Omental fat pad (tissue), 4 donors: ENCODE measurements at places on chromosomes 3 and 15. TPM values are rescaled to one million over a fixed set of nuclear protein-coding genes. Genes with fewer than 3 reads are reported as not detected.

GOLGA6D gene
- total RNA-seq: not detected

FGF12 gene
- 3.1 TPM for total RNA-seq

MYH15 gene
- total RNA-seq: not detected

SNRPA1 gene
- total RNA-seq: 32.8 TPM

CD96 gene
- 5.0 TPM for total RNA-seq

ZNF197 gene
- total RNA-seq: 19.7 TPM

BCL2A1 gene
- 1.8 TPM for total RNA-seq

ABHD2 gene
- total RNA-seq: 53.3 TPM

CRYGS gene
- 3.7 TPM for total RNA-seq

DNA sequence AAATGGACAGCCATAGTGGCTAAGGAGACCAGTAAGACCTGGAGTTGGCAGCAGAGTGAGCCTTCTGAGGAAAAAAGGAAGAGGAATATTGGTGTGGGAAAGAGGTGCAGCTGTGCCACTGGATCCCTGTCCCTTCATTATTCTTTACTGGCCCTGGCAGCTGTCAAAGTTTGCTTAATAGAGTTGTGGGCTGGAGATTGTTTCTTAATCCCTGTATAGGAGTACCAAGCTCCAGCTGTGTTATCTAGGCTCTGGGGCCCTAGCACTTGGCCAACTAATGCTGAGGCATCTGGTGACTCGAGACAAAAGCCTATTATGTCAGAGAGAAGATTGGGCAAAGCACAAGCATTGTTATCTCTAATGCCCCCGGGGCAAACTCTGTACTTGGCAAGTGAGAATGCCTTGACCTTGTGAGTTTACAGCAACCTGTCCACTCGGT is 61.4 kb downstream of the ZNF609 start:
- no peak for DNase-seq

DNA sequence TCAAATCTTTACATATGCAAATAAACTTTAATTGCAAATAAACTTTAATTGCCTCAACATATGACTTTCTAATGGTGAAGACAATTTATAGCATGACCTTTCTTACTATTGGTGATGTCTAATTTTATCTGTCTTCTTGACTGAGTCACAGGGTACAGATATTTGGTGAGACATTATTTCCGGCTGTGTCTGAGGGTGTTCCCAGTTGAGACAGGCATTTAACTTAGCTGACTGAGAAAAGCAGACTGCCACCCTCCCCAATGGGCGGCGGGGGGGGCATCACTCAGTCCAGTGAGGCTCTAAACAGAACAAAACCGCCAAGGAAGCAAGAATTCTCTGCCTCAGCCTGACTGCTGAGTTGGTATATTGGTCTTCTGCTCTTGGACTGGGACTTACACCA is 160.0 kb downstream of the TBL1XR1 start:
- DNase-seq: no peak

DNA sequence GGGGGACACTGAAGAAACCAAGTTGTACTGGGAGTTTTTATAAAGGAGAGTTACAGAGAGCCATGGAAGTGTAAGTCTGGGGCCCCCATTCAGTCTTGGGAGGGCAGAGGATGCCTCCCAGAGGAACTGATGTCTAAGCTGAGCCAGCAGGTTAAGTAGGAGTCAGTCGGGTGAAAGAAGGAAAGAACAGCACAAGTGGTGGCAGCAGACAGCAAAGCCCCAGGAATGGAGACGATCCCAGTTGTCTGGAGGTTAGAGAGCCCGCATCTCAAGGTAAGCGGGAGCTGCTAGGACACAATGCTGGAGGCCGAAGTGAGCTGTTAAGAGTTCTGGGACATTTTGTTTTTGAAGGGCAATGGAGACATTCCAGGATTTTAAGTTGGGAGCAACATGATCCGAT is 88.8 kb downstream of the TAMM41 start:
- DNase-seq: no peak

DNA sequence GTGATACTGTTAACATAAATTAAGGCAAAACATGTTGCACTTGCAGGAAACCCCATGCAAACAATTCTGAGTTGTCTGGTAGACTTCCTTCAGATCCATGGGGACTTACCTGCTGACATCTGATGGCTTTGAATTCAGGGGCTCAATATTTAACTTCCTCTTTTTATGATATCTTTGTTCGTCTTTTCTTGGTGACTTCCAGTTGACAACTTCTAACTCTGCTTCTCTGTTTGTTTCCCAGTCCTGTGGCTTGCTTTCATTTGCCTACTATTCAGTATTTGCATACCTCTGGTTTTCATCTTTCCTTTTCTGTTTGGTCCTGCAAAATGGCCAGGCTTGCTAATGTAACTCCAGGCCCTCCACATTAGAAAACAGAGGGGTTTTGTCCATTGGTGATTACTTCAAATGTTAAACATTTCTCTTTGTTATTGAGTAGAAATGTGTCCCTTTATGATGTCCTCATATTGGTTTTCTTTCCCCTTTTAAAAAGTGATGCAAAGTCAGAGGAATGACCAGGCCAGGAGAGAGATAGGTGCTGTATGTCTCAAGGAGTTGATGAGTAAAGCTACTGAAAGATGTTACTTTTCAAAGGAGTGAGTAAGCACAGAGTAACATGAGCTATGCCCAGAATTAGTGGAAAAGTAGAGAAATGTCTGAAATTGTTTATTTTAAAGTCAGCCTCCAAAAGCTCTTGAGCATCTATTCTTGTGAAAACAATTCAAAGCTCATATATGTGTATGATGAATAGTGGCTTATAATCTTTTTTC is 335.9 kb downstream of the LPP start:
- DNase-seq: no peak

DNA sequence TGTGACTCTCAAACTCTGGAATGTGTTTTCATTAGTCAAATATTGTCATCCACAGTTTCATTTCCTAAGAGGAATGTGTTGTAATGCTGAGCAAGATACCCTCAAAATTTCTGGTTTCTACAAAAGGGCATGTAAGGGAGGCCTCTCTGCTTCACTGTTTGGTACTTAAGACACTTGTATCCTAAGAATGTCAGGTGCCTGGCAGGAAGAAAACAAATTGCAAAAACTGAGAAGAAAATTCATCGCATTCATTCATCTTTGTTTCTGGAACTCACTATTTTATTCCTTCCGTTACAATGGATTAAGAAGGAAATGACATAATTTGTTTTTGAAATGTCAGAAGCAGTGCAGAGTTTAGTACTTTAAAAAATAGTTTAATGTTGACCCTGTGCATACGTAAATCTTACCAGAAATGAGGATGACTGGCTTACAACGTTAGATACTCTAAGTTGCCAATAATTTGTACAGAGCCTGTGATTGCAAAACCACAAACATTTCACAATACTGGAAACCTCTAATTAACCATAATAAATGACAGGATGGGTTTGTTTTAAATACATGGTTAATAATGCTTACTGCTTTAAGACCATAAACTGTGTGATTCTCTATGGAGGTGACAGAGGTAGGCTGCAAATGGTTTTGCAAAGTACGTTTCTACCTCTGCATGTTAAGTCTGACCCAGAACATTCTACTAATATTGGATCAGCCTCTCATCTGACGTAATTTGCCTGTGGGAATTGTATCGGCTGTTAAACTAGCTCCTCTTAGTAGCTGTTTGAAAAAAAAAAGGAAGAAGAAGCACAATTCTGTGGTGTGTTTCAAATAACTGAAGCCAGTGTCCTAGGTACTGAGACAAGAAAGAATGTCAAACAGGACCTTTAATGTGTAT is 477.8 kb downstream of the RBMS3 start:
- DNase-seq: no peak

DNA sequence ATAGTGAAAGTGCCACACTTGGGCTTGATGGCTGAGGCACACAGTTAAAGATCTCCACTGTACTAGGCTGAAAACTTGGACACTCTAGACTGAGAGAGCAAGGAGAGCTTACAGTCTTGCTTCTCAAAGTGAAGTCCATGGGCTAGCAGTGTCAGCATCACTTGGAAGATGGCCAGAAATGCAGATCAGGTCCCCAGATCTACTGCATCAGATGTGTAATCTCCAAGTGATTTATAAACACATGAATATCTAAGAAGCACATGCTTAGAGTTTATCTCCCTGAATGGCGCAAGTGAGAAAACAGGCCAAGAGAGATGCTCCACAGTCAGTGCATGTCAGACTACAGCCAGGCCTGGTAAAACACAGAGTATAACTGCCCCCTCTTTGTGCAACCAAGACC is 308.6 kb downstream of the CLSTN2 start:
- no peak for DNase-seq

DNA sequence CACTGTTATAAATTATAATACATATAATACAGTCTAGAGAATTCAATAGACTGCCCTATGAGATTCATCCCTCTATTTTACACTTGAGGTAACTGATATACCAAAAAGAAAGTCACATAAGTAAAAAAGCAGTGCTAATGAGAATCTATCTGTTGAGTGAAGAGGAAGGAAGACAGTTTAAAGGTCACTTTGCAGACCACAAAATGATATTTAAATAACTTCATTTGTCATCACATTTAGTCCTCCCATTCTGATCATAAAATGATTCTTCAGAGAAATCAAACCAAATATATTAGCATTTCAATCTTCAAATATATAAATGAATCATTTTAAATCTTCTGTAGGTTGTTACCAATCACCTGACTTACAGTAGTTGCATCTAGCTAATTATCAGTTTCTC is 60.5 kb upstream of the CCDC50 start:
- DNase-seq: no peak

DNA sequence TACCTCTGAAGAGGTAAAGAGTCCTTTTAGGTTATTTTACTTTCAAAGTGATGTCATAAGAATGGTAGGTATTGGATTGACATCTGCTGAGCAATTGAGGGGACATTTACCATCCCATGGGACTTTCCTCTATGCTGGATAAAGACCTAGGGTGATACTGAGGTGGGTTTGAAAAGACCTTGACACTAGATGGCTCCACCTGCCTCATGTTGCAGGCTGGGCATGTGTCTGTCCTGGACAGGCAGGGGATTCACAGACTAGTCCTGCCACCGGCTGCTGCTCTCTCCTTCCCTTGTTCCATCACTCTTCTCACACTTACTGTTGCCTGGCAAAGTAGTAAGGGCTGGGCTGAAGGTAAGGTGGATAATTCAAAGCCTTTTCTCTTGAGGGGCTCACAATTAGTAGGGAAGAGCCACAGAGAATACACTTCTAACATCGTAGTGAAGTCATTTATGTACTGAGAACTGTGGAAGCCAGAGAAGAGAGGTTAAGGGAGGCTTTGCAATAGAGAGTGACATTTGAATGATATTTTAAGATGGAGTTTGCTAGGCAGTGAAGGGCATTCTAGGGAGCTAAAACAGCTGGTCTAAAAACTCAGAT is 27.7 kb downstream of the TRAK1 start:
- DNase-seq: no peak

DNA sequence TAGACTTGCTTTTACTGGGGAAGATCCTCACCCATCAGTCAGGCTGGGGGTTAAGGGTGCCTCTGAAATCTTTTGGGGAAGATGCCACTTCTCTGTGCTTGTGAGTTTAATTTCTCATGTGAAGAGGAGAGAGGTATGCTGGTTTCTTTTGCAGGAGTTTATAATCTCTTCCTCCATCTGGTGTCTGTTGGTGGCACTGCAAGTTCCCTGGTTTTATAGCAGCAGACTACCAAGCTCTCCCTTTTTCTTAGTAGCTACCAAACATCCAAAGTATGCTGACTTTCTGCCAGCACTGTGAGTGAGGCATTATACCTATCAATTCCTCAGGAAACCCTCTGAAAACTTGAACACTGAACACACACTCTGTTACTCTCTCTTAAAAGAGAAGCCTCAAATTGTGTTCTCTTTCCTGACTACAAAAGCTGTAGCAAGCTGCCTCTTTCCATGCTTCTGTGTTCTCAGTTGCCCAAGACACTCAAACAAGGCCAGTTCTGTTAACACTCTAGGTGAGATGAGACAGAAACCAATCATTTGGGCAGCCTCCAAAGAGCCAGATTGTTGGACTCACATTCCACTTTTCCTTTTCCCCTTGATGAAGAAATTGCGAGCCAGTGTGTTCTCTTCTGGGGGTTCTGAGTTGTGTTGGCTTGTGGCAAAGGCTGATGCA is 299.5 kb downstream of the GAP43 start:
- no peak for DNase-seq

GRCh38 chr3:107690522-107691138 is 167.9 kb downstream of the BBX start:
- no peak for DNase-seq

DNA sequence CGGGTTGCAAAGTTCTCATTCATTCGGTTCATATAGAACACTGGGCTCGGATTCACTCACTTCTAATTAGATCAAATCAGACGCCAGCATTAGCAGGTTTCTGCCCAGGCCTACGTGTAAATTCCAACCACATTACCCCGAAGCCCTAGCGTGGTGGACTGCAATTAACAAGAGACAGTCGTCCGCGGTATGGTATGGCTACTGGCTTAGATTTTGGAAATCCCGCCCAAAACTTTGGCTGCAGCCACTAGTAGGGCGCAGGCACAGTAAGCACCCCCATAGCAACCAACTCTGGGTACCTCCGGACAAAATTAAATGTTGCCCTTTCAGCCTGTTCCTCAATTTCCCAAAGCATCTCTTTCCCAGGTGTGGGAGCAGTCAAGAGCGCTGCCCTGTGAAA is 771 bp downstream of the RARRES1 start:
- DNase-seq: no peak

- DNase-seq: no peak
These were observed 17.0 kb upstream of the ACTC1 start for GRCh38 chr15:34812369-34812768.

DNA sequence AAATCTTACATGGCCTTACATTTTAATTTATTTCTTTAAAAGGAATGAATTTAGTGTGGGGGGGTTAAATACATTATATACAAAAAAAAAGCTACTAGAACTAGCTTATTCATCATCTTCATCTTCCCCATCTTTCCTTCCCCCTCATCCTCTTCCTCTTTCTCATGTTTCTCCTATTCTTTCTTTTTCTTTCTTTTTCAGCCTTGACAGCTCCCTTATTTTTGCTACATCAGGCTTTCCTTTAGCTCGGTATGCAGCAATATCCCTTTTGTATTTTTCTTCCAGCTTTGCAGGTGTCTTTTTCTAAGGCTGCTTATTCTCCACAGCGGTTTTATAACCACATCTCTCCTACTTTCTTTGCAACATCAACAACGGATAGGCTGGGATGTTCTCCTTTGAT is 41.3 kb upstream of the PDE8A start:
- DNase-seq: no peak

GRCh38 chr3:102525624-102526023 is 90.8 kb downstream of the ZPLD1 start:
- DNase-seq: no peak

- no peak for DNase-seq
These were observed 65.8 kb upstream of the PTX3 start for GRCh38 chr3:157370867-157371266.

GRCh38 chr3:49705390-49705960 is 14.0 kb downstream of the AMIGO3 start:
- DNase-seq: no peak

- no peak for DNase-seq
These were observed 695.5 kb downstream of the EPHA3 start for GRCh38 chr3:89802881-89803280.

DNA sequence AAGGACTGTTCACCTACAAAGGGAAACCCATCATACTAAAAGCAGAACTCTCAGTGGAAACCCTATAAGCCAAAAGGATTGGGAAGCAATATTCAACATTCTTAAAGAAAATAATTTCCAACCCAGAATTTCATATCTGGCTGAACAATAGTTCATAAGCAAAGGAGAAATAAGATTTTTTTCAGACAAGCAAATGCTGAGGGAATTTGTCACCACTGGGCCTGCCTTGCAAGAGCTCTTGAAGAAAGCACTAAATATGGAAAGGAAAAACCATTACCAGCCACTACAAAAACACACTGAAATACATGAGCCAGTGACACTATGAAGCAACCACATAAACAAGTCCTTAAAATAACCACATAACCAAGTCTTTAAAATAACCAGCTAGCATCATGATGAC is 28.9 kb upstream of the DCBLD2 start:
- DNase-seq: no peak

GRCh38 chr3:9786825-9787669 is 5.2 kb downstream of the TADA3 start:
- no peak for DNase-seq
